NCI-H774 (cell line): ENCODE measurements at places on chromosomes 12 and 14.

DNA sequence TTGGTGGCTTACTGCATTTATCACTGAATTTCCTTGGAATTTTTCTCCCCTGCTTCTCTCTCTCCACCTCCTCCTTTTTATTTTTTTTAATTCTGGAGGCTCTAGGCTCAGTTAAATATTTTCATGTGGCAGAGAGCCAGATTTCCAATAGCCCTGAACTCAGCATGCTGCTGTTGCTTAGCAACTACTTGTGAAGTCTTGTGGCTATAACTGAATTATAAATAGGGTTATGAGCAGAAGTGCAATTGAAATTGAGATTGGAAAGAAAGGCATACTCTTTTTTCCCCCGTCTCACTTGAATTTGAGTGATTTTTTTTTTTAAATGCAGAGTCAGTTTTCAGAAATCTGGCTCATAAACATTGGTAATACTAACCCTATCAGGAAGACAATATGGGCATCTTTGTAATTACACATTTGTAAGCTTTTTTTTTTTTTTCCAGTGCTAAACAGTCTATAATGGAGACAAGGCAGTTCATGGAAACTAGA is 38.3 kb downstream of the ATF7IP start:
- peak; percentile 81 for DNase-seq

GRCh38 chr12:82383930-82384552 is 25.7 kb downstream of the METTL25 start:
- DNase-seq: no peak

GRCh38 chr14:60944204-60944603 is 36.7 kb downstream of the TRMT5 start:
- no peak for DNase-seq

DNA sequence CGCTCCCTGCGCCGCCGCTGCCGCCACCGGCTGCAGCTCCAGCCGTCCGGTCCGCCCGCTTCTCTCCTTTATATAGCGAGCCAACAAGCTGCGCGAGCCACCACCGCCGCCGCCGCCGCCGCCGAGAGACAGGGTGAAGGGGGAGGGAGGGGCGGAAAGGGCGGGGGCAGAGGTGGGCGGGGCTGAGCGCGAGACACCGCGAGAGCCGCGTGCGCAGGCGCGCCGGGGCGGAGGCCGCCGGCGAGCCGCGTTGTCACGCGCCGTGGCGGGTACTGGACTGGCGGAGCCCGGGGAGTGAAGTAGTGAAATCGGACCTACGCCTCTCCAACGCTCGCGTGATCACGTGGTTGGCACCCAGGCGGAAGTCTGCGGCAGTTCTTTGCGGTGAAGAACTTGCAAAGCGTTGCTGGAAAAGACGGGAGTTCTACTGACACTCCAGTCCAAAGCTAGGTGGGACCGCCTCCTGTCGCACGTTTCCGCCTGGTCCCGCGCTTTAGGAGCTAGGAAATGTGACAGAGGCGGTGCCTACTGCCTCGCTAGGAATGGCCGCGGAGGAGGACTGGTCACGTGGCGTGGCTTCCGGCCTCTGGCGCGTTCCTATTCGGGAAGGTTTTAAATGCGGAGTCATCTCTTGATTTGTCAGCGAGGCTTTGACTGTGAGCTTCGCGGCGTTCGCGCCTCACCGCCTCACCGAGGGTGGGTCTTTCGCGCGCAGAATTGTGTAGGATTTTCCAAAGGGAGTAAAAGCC is at the start of gene GTF2A1:
GTF2A1 (minus strand) TSS at position 130 of the 749 bp plus-strand sequence. CDS start 441 bp downstream, outside the sequence.
- peak; percentile 89 for DNase-seq

- no peak for DNase-seq
Observed at GRCh38 chr14:77316872-77317301, 3.8 kb downstream of the POMT2 start.

GRCh38 chr12:103442822-103443221 is 52.9 kb downstream of the C12orf42 start:
- DNase-seq: no peak

DNA sequence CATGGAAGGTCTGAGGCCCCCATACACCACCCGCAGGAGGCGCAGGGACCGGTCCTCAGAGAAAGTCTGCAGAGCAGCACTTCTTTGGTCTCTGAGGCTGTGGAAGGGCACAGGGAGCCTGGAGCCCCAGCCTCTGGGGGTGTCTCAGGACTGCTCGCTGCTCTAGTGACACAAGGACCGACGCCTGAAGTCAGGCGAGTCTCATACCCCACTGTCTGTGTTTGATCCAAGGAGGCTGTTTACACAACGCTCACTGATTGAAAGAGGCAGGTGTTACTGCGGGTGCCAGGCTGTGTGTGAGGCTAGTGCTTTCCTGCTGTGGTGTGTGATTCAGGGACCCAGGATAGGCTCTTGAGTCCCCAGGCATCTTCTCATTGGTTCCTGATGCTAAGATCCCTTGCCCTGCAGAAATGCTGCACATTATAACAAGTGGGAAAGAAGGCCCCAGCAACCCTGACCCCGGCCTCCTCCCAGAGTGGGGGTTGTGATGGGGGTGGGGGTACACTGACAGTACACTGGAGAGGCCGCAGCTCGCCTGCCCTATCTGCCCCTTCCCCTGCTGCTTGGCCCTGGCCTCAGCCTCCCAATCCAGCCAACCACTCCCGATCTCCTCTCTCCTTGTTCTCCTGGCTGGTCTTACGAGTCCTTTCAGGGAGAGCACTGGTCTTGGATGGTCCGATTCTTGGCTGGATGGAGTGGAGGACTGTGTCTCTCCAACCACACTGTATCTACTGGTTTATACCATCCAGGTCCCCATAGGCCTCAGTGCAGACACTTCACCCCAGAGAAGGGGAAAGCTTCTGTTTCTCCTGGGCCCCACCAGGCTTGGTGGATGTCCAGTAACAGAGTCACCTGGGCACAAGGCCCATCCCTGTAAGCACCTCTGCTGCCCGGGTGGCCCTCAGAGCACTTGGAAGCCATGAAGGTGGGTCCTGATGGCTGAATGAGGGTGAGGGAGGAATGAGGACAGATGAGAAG is 6.6 kb downstream of the CACNA2D4 start:
- DNase-seq: peak; percentile 82

- DNase-seq: no peak
Observed at GRCh38 chr12:19404242-19404880, 34.9 kb upstream of the AEBP2 start.

- no peak for DNase-seq
Observed at GRCh38 chr12:106863189-106863588, 88.7 kb downstream of the RIC8B start.

GRCh38 chr14:35222324-35222723 is 69.9 kb upstream of the PSMA6 start:
- DNase-seq: no peak

DNA sequence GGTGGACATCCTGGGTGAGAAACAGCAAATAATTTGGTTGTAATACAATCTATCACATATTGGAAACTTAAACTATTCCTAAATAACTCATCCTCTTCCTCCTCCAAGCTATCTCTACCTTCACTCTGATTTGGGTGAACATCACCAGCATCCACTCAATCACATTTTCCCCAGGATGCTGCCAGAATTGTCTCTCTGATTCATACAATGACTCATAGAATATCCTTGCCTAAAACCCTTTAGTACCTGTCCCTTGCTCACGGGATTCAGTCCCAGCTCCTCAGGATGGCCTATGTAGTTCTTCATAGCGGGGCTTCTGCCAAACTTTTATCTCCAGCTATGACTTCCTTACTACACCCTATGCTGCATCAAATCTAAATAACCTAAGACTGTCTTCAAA is 146.8 kb downstream of the EMP1 start:
- DNase-seq: no peak

DNA sequence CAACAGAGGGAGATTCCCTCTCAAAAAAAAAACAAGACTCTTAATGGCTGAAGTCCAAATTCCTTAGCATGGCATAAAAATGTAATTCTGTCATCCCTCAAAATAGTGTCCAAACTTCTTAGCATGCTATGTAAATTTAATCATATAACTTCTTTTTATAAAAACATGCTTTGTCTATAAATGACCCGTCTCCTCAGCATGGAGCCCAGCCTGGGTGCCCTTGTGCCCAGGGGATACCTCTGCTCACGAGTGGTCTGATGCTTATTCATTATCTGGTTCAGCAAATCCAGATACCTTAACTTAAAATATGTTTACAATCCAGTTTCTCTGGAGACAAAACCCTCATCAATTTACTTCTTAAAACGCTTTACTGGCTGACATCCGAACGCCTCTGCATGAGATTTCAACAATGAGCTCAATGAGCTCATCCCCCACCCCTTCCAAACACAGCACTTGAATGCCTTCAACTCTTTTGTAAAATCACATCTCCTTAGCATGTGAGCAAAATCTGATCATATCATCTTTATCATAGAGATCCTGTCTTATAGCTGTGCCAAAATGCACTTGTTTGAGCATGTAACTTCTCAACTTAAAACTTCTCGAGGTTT is 15.7 kb downstream of the RTL1 start:
- DNase-seq: no peak

GRCh38 chr12:98403936-98404335 is 111.5 kb upstream of the TMPO start:
- DNase-seq: no peak

DNA sequence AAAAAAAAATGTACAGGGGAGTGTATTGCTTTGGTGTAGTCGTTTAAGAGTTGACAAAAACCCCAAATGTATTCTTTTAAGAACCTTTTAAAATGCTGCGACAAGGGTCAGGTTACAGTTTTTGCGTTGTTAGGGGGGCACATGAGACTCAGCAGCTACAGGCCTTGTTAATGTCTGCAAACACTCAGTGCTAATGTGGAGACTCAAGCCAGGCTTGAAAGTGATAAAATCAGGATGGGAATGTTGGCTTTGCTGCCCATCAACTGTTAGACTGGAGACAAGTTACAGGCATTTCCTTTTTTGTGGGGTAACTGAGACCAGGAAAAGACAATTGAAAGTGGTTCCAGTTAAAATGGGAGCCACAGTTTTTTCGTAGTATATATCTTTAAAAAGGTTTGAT is 84.8 kb downstream of the PRKCH start:
- DNase-seq: no peak
